Posterior vena cava (tissue), 2 donors: ENCODE measurements at places on chromosomes 5 and 9. TPM values are rescaled to one million over a fixed set of nuclear protein-coding genes. Genes with fewer than 3 reads are reported as not detected.

The WDR31 gene
- 2.3 TPM for total RNA-seq

The NR2F1-AS1 gene
- 19.7 TPM for total RNA-seq

The TMEM252 gene
- total RNA-seq = not detected

The BNIP1 gene
- total RNA-seq = 11.6 TPM

The MYO10 gene
- 11.2 TPM for total RNA-seq

The PKD2L2 gene
- total RNA-seq = 0.29 TPM

The PCDHGA4 gene
- total RNA-seq = 4.7 TPM

The ZDHHC11B gene
- total RNA-seq = 14.9 TPM

The C5orf52 gene
- not detected for total RNA-seq

The STKLD1 gene
- 0.57 TPM for total RNA-seq

The SLCO6A1 gene
- not detected for total RNA-seq

The GABBR2 gene
- not detected for total RNA-seq

The GAS1 gene
- total RNA-seq = 160 TPM

The PCDHB7 gene
- 5.5 TPM for total RNA-seq

The SH2D3C gene
- total RNA-seq = 13.7 TPM

The TERT gene
- not detected for total RNA-seq

The CCNJL gene
- total RNA-seq = 1.2 TPM

The FIBCD1 gene
- total RNA-seq = 0.14 TPM

The DNAJC25 gene
- total RNA-seq = 8.1 TPM

The SPARC gene
- total RNA-seq = 913 TPM

The NRG2 gene
- total RNA-seq = 0.90 TPM

The GMCL2 gene
- total RNA-seq = not detected

The PRR16 gene
- 4.3 TPM for total RNA-seq

The GPX8 gene
- total RNA-seq = 26.1 TPM

The QRFP gene
- not detected for total RNA-seq

The CYSRT1 gene
- total RNA-seq = not detected

The CCDC192 gene
- total RNA-seq = not detected

The TRAF1 gene
- total RNA-seq = 10.2 TPM

The ZFP2 gene
- total RNA-seq = 2.3 TPM

The CDX1 gene
- total RNA-seq = 0.28 TPM

The BTNL8 gene
- not detected for total RNA-seq

The LEAP2 gene
- total RNA-seq = 0.48 TPM

The ZNF883 gene
- 2.1 TPM for total RNA-seq

The TIFAB gene
- not detected for total RNA-seq
